ENCODE measurements at places on chromosomes 4 and X.
A peak's percentile ranks its signal among the peaks of the same experiment; 100 is the strongest.

DNA sequence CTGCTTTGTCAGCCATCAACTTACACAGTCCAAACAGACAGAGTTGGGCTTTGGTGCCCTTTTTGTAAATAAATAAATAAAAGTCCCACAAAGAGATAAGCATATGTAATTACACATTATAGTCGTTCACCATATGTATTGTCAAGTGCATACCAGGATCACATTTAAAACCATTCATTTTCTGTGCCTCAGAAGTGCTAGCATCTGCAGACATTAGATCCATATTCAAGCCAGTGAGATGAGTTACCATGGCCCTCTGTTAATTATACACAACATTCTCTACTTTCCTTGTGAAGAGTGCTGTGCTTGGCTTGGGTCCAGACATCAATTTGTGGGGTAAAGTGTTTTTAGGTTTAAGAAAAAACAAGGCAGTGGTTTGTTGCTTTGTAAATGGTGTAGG is 76.8 kb downstream of the ENOX2 start:
- no peak for DNase-seq

GRCh38 chr4:6676722-6677558 is 16.7 kb upstream of the S100P start:
- DNase-seq = no peak

DNA sequence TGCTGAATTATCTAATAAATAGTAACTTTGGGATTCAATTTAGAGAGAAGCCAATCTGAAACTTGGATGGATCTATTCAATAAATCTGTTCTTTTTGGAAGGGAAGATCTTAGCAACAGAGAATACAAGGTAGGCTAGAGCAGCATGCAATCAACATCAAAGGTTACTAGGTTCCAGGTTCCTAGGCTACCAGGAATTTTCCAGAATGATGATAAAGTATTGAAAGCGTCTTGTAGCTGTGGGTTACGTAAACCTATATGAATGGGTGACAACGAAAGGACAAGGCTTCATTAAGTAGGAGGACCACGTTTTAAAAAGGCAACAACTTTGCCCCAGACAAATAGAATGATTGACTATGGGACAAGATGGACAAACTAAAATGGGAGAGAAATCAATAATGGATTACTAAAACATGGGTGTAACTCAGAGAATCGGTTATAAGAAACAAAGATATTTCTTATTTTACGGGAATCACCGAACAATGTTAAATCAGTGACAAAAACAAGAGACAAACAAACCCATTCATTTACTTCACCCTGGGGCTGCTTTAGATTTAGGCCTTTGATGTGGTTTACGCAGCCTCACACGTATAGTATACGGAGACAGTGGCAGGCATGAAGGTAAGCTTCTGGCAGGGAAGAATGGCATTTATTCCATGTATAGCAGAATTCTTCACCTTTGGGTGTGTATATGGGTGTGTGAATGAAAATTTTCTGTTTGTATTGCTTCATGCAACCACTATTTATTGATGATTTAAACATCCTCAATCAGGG is 732.6 kb upstream of the PABPC4L start:
- DNase-seq = no peak

DNA sequence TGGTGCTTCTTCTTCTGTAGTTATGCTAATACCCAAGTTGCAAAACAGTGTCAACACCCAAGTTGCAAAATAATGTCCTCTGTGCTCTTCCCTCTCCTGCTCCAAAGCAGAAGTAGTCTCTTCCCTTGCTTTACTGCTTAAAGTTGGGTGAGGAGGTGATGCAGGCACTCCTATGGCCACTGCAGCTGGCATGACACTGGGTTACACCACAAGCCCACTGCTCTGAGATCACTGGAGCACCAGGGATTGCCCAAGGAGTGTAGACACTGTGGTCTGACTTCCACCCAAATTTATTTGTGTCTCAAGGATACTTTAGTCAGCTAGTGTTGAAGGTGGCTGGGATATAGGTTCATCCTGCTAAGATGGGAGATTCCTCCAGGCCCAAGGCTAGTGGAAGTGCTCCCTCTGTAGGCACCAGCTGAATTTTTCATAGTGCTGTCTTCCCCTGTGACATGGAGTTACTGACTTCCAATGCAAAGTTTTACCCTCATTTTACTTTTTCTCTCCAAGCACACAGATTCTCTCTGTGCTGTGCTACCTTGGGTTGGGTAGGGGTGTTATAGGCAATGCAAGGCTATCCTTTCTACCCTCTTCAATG is 196.2 kb upstream of the TENT5D start:
- no peak for DNase-seq

DNA sequence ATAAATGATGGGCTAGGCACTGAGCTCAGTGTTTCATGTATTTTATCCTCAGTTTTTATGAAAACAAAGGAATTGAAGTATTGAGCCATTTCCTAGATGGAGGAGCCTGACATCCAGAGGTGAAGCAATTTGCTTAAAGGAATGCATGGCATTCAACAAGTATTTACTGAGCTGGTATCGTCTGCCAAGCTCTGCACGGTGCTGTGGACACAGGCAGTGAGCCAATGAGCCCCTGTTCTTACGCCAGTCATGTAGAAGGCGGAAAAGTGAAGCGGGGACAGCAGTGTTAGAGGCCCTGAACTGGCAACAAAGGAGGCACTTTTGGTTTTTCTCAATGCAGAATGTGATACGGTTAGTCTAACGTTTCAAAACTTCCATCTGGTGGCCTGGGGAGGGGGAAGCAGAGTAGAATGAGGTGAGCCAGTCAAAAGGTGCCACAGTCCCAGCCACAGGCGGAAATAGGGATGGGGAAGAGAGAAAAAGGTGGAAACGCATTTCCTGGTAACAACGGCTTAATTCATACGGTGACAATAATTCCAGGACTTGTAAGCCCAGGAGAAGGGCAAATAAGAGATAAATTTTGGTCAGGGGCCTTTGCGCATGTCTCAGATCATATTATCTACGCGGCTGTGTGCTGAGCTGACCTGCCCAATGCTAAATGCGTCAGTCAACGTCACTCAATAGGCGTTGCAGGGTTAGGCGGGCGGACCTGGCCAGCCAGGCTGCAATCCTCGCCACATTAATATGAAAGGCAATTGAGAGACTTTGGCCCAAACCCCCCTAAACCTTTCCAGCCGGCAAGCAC is 133.9 kb downstream of the AFAP1 start:
- no peak for DNase-seq

- DNase-seq = no peak
Observed at GRCh38 chrX:19243431-19243830, 100.3 kb upstream of the PDHA1 start.

- no peak for DNase-seq
Observed at GRCh38 chr4:10184041-10184440, 67.4 kb upstream of the WDR1 start.

DNA sequence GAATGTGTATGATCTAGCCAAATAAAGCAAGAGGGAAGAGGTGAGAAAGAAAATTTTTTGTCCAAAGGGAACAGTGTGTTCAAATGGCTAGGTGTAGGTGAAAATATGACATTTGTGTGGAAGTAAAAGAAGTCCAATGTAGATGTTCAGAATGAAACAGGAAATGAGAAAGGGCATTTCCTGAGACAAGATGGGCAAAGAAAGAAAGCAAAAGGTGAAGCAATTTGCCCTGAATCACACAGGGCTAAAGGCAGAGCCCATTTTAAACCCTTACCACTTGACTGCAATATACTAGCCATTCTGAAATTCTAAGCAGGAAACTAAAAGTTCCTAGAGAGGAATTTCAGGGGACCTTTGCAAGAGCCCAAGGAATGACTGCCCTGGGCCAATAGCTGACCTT is 36.0 kb downstream of the CLOCK start:
- DNase-seq = no peak

DNA sequence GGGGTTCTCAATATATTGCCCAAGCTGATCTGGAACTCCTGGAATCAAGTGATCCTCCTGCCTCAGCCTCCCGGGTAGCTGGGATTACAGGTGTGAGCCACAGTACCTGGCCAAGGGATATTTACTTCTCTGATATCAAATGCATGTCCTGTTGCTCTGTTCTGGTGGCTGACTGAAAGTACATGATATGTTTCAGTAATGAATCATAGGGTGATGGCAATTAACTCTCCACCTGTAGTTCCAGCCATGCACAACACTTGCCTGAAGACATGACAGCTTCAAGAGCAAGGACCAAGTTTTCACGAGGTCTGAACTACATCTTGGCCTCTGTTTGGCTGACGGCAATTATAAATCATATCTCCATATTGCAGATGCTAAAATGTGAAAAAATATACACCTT is 9.1 kb downstream of the ZCCHC4 start:
- no peak for DNase-seq

GRCh38 chr4:7141151-7141834 is 51.0 kb upstream of the SORCS2 start:
- DNase-seq = no peak

DNA sequence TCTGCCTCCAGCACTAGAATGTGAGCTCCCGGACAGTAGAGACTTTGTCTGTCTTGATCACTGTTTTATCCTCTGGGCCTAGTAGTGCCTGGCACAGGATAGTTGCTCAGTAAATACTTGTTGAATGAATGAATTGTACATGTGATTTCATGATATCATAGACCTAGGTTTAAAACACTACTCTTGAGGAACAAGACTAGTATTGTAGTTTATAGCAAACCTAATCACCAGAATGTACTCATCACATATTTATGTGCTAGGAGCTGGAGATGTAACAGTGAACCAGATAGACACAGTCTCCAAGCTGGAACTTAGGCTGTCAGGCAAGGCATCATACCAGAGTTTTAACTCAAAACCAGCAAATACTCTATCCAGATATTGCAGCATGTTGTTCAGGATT is 23.5 kb downstream of the GAB3 start:
- no peak for DNase-seq

- DNase-seq = no peak
Observed at GRCh38 chr4:70614184-70614555, 14.4 kb upstream of the ENAM start.

GRCh38 chrX:41441934-41442823 is 5.0 kb upstream of the NYX start:
- peak; percentile 74 for DNase-seq

All from stimulated activated CD8-positive, alpha-beta memory T cell treated with anti-CD3 and anti-CD28 coated beads, Interleukin-7, amount 100 ng/mL, for 1 hour (primary cell).